ENCODE measurements at places on chromosomes 2 and 18.

DNA sequence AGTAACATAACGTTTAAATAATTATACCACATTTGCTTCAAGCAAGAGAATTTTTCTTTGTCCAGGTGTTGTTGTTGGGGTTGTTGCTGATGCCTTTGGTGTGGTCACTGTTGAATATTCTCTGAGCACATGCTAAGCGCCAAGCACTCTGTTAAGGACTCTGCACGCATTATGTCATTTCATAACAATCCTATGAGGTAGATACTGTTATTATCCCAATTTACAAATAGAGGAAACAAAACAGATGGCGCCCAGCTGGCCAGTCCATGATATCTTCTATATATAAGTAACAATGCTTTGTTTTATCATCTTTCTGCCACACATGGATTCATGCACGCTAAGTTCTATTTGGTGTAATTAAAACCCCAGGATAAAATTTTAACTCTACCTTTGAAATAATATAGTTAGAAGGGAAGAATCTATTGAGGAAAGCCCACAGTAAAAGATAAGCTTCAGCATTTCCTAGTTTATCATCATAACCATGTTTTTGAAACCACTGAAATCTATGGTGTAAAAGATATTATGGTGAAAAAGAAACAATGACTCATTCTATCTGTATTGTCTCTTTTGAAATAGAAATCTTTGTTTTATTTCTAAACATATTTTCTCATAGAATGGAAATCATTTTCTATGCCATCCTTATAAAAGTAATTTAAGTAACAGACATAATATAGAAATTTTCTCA lies 199.7 kb downstream of the PID1 start:
- no peak for DNase-seq

DNA sequence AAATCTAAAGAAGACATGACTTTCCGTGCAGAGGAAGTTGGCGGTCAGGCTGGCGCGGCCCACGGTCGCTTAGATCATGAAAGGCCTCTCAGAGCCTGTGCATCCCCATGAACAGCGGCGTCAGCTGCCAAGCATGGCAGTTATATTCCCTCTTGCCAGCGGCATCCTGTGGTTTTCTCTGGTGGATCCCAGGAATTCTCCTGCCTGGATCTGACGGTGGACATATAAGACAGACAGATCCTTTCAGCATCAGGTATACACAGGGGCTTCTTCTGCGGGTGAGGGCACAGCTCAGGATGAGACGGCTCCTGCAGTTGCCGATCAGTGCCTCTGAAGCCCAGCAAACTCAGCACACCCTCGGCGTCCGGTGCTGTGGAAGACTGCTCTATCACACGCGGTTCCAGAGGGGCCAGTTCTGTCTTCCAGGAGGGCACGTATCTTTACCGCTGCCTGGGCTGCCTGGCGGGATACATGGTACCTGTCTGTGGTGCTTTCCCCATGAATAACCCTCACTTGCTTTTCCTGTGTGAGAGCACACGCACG lies 157.8 kb downstream of the LDLRAD4 start:
- no peak for DNase-seq

GRCh38 chr2:227884511-227884947 lies 13.1 kb downstream of the DAW1 start:
- no peak for DNase-seq

- DNase-seq = no peak
Measured at GRCh38 chr2:29025711-29026110, 44.6 kb downstream of the TOGARAM2 start.

DNA sequence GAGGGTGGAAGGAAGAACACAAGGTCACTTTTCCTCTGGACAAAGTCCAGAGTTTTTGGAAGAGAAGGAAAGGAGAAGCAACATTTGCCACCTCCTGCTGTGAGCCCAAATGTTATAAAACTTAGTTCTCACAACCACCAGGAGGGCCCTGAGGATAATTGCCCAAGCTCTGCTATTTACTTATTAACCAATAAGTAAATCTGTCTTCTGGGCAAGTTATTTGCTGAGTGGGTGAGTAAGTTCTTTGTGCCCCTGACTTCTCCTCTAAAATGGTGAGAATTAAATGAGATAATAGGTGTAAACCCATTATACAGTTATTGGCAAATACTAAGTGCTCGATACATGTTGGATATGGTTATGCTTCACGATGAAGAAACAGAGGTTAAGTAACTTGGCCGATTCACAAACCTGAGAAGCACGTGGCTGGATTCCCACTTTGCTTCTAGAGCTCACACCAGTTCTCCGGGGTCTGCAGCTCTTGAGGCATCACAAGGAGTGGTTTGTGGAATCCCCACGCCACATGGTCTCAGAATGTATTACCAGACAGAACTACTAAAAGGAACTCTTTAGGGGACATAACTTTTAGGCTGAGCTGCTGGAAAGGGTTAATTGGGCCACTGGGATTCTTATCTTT lies 164.1 kb downstream of the MYCN start:
- no peak for DNase-seq

GRCh38 chr18:54924948-54925347 lies 34.3 kb downstream of the CCDC68 start:
- no peak for DNase-seq

DNA sequence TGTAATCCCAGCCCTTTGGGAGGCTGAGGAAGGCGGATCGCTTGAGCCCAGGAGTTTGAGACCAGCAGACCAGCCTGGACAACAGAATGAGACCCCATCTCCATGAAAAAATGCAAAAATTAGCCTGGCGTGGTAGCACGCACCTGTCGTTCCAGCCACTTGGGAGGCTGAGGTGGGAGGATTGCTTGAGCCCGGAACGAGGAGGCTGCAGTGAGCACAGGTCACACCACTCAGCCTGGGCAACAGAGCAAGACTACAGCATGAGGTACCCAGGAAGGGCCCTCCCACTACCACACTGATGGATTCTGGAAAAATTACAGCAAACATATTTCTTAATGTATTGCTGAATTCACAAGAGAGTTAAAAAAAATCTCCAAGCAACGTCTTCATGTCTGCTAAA lies 56.3 kb upstream of the HPCAL1 start:
- no peak for DNase-seq

- no peak for DNase-seq
Measured at GRCh38 chr2:176558574-176559140, 289.4 kb downstream of the MTX2 start.

GRCh38 chr2:34365932-34366331 lies 766.8 kb upstream of the FAM98A start:
- DNase-seq = no peak

- DNase-seq = no peak
Measured at GRCh38 chr2:190881084-190881597, 520 bp downstream of the GLS start.

DNA sequence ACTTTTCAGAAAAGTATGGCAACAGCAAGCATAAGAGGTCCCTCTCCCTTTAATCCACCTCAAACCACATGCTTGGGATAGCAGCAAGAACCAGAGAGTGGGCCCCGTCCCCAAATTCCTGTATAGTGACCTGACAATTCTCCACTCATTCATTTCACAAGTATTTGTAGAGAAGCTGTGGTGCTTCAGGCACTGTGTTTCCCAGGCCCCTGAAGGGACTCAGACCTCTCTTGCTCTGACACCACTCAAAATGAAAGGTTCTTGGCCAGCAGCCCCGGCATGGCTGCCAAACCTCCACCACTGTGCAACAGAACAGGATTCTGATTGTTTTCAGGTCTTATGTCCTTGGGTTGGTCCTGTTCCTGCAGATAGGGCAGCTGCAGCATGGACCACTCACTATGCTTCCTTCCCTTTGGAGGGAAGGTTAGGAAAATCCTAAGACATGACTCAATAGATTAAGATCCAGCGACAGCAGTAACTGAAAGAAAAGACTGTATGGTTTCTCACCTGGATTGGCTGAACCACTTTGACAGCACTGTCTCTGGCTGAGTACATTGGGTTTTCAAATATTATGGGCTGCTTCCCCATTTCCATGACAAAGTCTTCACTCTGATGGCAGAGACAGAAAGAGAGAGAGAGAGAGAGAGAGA lies 67.6 kb downstream of the DHRS9 start:
- DNase-seq = no peak

DNA sequence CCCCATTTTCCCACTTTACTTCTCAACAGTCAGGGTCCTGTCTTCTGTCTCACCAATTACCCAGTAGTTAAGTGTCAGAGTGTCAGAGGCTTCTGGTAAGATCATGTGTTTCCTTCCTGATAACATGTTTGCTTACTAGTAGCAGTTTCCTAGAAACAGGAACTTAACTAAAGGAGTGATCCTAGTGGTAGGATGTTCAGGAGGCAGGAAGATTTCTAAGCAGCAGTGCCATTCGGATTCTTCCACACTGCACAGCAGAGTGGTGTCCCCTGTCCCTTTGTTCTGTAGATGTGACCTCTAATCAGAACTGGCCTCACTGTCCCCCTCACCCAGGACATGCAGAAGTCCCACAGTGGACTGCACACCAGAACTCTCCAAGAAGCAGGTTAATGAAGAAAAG lies 221.8 kb upstream of the OSR1 start:
- no peak for DNase-seq

- no peak for DNase-seq
Measured at GRCh38 chr18:77063260-77063659, 69.3 kb downstream of the MBP start.

GRCh38 chr2:68742626-68743415 lies 8.2 kb downstream of the ARHGAP25 start:
- DNase-seq = no peak

GRCh38 chr2:8193146-8193545 lies 488.7 kb upstream of the ID2 start:
- no peak for DNase-seq

GRCh38 chr2:100247256-100248043 lies 74.9 kb downstream of the LONRF2 start:
- DNase-seq = no peak

DNA sequence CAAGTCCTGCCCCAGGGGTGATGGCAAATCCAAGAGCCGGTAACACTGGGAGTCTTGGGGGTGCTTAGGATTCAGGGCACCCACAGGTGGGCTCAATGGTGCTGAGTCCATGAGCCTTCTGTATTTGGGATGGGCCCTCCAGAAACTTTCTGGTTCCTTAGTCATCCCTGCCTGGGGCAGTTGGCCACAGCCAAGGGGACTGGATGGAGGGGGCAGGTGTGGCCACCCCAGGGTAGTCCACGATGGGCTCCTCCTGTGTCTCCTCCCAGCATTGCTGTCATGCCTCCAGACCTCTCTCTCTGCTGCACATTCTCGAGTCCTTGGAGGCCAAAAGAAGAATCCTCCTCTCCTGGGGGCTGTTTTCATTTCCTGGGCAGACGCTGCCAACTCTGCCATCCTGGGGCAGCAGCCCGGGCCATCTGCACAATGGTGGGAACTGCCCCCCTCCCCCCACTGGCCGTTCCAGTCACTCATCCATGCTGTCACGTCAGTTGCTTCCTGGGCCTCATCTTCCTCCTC lies 158.0 kb upstream of the TWIST2 start:
- DNase-seq = no peak

GRCh38 chr18:33900638-33901037 lies 322.6 kb downstream of the ASXL3 start:
- no peak for DNase-seq

GRCh38 chr18:13616525-13617035 lies 109.8 kb downstream of the FAM210A start:
- no peak for DNase-seq

- DNase-seq = no peak
Measured at GRCh38 chr2:39024833-39025232, 96.0 kb downstream of the SOS1 start.

GRCh38 chr18:38619129-38619528 lies 1053.5 kb upstream of the CELF4 start:
- DNase-seq = no peak

- no peak for DNase-seq
Measured at GRCh38 chr2:176637486-176638166, 368.4 kb downstream of the MTX2 start.

DNA sequence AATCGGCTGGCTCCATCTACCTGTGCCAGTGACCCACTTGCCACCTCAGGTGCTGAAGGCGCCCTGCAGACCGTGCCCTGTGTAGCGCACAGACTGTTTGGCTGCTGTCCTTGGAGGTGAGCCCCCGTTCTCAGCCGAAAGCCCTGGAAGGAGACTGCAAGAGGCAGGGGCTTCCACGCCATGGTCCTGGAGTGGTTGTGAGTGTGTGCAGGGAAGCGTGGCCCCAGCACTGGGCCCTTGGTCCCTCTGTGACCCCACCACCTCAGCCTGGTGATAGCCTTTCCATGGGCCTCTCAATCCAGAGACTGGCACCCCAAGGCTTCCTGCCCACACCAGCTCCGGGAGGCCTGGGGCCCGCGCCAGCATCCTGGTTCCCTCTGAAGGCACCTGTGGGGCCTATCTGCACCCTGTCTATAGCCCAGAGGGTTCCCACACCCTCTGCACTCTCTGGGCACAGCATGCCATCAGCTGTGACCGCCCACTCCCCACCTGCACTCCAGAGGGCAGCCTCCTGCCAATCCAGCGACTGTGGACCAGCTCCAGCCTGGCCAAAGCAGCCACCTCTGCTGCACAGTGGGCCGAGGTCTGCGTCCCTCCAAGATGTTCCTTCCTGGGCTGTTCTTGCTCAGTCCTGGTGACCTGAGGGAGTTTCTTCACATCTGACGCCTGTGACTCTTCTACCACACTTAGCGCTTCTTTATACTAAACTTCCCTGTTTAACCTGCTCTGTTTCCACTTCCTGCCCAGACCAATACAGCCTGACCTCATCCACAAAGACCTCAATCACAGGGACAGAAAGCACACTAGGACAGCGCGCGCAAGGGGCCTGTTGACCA lies 109.5 kb downstream of the EIPR1 start:
- DNase-seq = no peak

DNA sequence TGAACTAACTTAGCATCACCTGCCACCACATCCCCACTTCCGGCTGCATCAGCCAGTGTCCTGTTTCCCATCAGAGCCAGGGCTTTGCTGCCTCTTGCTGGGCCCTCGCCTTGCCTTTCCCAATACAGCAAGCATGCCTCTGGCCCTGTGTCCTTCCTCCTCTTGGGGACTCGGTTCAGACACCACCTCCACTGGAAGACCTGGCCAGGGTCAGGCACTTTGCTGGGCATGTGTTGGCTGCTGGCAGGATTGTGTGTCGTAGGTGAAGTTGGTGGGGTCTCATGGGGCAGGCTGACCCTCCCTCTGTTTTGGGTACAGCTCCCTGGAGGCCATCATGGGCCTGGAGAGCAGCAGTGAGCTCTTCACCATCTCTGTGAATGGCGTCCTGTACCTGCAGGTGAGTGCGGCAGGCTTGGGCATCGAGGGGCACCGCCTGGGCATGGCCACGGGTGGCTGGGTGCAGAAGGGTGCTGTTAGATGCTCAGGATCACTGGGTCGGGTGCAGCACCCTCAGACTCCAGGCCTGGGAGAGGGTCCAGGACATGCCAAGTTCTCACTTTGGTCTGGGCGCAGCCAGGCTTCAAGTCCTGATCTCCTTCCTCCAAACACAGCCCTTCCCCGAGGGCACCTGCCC lies 6.6 kb downstream of the ERFE start:
- no peak for DNase-seq

DNA sequence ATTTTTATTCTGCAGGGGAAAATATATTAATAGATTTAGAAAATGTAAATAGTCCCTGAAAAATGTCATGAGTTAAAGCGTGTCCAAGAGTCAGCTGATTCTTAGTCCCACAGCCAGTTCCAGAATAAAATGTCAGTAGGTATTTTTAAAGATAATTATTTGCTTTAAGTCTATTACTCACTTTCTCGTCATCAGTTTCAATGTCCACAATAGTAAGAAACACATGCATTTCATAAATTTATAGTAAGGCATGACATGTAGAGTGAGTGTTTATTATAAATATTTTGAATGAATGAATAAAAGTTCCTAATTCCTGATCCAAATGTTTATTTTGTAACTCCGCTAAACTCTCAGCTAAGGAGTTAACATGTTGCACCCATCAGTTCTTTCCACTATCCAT lies 1044.0 kb upstream of the PIK3C3 start:
- DNase-seq = no peak
